ENCODE measurements at places on chromosomes 7 and 10.

DNA sequence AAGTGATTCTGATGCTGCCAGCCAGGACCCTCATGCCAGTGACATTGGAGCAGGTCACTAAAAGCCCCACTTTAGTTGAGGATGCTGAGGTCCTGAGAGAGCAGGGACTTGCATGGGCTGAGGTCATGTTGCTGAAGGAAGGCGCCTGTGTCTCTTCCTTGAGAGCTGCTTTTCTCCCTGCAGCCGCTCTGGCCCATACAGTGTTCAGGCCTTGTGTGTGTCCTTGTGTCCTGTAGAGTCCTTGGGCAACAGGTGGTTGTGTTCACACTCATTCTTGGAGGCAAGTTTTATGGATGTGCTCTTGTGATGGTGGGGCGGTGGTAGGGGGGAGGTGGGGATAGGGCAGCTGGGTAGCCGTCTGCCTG lies 33.3 kb downstream of the TSPAN14 start:
- DNase-seq = no peak

GRCh38 chr7:7569615-7570014 lies 2.9 kb downstream of the MIOS start:
- no peak for DNase-seq

GRCh38 chr10:33388382-33388781 lies 53.9 kb upstream of the NRP1 start:
- DNase-seq = no peak

- no peak for DNase-seq
These were observed 35.5 kb upstream of the BICC1 start for GRCh38 chr10:58477122-58477521.

- DNase-seq = no peak
These were observed 123.7 kb downstream of the LCOR start for GRCh38 chr10:96955794-96956193.

All from epithelial cell of proximal tubule (primary cell).